ENCODE measurements at places on chromosomes 6 and 20.

GRCh38 chr6:127833336-127833735 lies 67.5 kb downstream of the THEMIS start:
- DNase-seq: no peak

GRCh38 chr6:105468850-105469249 lies 66.0 kb upstream of the PREP start:
- DNase-seq: no peak

DNA sequence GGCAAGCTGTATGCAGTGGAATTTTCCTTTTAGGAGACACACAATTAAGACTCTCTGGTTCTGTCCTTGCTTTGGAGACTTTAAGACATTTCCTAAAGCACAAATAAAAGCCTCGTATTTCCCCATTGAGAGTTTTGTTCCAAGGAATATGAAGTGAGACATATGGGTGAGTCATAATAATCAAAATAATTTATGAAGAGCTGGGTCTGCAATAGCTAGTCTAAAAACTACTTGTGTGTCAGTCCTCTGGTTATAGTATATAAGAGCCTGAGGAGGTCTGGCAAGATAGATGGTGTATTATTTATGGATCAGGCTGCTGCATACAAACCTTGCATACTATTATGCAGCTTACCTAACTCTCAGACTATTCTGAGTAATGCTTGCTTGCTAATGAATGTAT lies 142.6 kb downstream of the ADGRG6 start:
- no peak for DNase-seq

- no peak for DNase-seq
These were observed 74.2 kb upstream of the BMP2 start for GRCh38 chr20:6693178-6693807.

GRCh38 chr20:45343532-45344167 lies 4.6 kb downstream of the SDC4 start:
- no peak for DNase-seq

DNA sequence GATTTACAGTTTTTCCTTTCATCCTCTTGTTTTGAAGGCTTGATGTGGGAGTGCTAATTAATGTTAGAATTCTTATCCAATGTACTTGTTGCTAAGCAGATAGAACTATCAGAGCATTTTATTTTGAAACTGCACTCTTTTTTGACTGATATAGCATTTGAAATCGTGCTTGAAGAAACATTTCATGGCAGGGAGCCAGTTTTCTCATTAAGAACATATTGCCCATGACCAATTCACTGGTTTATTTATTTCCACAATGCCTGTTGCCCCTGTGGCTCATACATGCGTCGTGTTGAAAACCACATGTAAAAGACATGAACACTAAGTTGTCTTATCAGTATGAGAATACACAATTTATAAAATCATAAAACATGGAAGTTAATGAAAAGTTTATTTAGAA lies 479.7 kb upstream of the FLRT3 start:
- peak; percentile 32 for DNase-seq
